Activated T-cell treated with anti-CD3 and anti-CD28 coated beads for 24 hours (primary cell): ENCODE measurements at places on chromosomes 4 and X.

- no peak for DNase-seq
These were observed 303.5 kb upstream of the SPOCK3 start for GRCh38 chr4:167537761-167538160.

DNA sequence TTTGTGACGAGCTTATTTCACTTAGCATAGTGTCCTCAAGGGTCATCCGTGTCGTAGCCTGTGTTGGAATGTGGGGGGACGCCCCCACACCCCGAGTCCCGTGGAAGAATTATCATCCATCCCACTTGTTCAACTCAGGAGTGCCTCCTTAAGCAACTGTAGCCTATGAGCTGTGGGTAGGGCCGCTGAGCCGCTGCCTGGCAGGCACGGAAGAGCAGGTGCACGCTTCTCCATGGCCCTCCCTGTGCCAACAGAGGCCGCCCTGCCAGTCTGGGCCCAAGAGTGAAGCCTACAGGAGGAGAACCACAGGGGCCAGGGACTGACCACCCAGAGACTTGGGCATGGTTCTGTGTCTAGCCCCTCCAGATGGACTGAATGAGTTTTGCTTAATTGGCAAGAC is 2.3 kb upstream of the RGS12 start:
- no peak for DNase-seq

- DNase-seq, result no peak
These were observed 125.7 kb upstream of the CBR4 start for GRCh38 chr4:169135776-169136175.

- DNase-seq, result no peak
These were observed 92.5 kb downstream of the ANK2 start for GRCh38 chr4:113141901-113142346.

DNA sequence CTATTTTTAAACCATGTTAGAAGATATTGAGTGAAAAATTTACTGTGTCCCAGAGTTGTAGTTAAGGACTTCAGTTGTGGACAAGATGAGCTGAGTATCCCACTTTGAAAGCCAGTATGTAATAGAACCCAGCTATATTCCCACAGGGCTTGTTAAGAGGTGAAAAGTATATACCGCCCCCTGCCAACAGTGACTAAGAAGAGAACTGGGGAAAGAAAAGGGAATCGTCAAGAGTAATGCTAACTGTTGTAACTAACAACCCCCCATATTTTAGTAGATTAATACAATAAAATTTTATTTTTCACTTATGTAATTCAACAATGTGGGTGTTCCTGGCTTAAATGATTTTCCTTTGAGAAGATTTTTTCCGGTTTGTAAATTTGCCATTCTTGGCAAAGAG is 250.4 kb upstream of the GIMD1 start:
- no peak for DNase-seq

DNA sequence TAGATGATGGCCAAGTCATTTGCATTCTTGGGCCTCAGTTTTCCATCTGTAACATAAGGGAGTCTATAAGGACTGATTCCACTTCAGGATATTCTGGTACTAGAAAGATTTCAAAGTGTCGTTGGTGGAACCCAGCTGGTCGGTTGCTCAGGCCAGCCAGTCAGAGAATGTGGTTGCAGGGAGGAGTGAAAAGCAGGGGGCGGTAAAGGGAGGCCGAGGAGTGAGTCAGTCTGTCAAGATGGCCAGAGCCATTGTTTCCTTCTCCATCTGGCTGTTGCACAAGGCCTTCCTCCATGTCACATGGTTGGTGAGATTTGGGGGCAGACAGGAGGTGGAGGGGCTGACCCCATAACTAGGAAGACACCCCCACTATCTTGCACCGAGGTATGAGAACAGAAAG is 38.2 kb downstream of the STARD8 start:
- no peak for DNase-seq

DNA sequence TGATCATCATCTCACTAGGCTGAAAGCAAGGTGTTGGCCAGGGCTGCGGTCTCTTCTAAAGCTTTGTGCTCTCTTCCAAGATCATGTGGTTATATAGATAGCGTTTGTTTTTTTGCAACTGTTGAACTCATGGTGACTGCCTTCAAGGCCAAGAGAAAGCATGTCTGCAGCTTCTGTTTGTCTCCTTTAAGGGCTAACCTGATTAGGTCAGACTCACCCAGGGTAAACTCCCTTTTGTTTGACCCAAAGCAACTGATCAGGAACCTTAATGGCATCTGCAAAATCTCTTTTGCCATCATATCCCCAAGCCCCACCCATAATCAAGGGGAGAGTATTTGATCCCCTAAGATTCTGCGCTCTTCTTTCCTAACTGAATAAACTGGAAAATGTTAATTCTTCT is 72.2 kb upstream of the ALG13 start:
- DNase-seq, result no peak

- DNase-seq, result no peak
These were observed 43.4 kb downstream of the NUDT6 start for GRCh38 chr4:122879001-122879400.

DNA sequence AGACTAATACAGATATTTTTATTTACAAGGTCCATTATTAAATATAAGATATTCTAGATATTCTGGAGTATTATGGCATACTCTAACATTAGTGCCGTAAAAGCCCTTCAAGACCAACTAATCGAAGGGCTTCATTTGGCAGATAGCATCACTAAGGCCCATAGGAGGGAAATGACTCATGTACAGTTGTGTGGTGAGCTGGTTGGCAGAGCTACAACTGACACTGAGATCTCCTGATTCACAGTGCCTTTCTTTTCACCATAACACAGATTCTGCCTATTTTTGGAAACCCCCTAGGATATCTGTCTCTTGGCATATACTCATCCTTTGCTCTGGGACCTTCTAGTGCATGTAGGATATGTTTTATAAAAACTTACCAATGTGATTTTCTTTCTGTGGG is 201.7 kb upstream of the AFF2 start:
- no peak for DNase-seq

- DNase-seq, result no peak
These were observed 178.7 kb upstream of the RBPJ start for GRCh38 chr4:26141911-26142638.

- DNase-seq, result no peak
These were observed 1662.8 kb upstream of the ADGRL3 start for GRCh38 chr4:59537246-59537886.

- no peak for DNase-seq
These were observed 8.1 kb downstream of the NEK1 start for GRCh38 chr4:169604131-169604900.

GRCh38 chr4:184200296-184200695 is 17.4 kb downstream of the ENPP6 start:
- no peak for DNase-seq

GRCh38 chrX:97401154-97401553 is 517.4 kb downstream of the RPA4 start:
- no peak for DNase-seq

DNA sequence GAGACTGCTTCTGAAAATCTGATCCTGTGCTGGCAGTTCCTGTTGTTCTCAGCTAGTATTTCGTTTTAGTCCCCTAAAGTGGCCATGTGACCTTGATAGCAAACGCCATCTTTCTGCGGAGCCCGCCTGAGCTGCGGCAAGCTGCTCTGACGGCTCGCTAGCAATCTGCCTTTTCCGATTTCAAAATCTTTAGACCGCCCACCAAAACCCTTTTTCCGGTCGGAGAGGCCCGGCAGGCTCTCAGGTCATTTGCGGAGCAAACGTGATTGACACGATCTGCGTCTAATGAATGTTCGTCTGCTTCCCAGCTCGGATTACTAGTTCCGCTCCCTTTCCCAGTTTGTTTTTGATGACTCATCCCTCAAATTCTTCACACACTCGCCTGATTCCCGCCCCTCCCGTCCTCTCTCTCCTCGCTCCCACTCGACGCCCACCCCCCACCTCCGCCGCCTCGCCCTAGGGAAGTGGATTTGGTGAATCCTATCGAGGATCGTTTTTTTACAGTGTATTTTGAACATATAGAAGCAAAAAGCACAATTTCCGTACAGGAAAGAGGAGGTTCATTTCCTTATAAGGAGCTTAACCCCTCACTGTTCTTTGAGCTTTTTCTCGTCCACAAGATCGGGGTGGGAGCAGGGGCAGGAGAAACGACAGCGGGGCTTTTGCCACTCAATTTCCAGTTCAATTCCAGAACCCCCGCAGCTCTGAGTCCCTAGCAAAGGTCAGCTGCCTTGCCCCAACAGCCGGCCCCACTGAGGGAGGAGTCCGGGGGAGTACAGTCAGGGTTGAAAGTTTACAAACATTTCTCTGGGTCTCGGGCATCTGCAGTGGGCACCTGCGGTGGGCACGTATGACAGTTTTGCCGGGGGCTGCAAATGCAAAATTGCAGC is 37.5 kb downstream of the NLGN3 start:
- DNase-seq, result peak; percentile 72

GRCh38 chr4:47668810-47669408 is 169.0 kb downstream of the CORIN start:
- no peak for DNase-seq

DNA sequence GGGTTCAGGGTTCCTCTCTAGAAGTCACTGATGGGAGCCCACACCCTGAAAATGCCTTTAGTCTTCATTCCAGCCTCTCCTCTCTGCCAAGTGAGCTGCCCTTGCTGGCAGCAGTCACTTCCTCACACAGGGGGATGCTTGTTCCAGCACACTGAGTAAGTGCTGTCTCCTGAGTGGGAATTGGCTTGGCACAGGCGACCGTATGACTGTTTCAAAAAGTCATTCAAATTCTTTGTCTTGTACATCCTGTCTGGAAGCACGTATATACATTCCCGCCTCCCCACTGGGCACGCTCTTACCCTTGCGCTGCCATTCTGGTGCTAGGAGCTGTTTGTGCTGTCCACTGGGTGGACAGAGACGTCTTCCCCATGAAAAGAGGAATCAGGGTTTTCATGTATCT is 40.2 kb upstream of the CD99 start:
- no peak for DNase-seq

DNA sequence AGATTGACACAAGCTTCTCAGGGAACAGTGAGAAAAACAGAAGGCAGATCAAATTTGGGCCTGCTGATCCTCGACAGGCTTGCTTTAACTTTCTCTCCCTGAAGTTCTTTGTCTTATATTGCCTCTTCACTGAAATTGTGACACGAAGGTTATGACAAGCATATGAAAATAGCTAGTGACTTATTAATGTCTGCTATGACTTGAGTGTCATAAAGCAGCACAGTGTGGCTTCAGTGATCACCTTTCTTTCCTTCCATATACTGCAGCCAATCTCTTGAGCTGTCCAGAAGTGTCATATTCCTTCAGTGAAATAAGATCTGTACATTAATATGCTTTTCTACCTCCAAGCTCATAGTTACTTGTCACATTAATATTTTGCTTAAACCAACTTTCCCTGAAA is 870.2 kb downstream of the C4orf33 start:
- no peak for DNase-seq

- no peak for DNase-seq
These were observed 207.8 kb downstream of the ADGRL3 start for GRCh38 chr4:61407642-61408618.

DNA sequence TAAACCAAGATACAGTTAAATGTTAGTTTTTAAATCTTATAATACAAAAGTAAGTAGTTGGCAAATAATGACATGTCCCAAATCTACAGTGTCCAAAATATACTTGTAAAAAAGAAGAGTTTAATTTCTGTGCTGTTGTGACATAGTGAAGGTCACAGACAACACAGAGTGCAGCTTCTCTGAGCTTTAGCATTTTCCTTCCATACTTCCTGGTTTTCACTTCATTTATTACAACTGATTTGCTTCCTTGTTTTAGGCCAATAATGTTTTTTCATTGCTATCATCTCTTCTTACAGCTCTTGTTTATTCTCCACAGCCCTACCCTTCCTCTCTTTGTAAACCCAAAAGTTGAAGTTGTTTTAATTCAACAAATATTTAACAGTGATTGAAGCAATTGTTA is 132.4 kb upstream of the TET2 start:
- DNase-seq, result no peak

DNA sequence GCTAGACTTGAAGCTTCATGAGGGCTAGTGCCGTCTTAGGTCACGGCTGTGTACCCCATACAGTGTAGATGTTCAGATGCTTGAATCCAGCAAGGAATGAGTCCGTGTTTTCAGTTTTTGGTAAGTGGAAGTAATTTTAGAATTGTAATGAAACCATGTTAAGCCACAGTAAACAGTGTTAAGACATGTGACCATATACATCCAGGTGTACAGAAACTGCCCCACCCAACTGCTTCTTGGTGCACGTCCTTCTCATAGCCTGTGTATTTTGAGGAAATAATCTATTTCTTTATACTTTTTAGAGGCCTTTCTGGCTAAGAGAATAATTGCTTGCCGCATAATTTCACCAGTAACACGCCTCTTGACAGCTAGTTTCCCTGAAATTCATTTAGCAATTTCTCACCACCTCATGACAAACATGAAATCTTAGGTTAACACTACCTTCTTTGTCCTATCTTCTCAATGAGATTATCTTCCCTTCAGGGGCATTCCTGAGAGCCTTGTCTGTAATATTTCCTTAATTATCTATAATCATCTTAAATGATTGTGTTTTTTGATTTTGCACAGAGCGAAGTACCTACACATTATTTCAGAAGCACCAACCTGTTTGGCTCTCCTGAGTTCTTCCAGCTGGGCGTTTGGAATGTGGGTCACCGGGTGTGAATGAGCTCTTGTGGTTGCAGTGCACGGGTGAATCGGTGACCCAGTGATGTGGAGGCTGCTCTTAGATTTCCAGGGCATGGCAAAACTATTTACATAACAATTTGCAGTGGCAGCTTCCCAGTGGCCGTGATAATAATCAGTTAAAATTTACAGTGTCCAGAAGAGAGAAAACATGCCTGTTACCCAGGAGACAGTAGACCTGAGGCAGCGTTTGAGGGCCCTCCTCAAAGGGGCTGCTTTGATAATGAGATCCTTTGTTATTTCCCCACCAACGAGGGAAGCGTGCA is 50.2 kb upstream of the TADA2B start:
- no peak for DNase-seq

- DNase-seq, result no peak
These were observed 1.3 kb downstream of the PCDH7 start for GRCh38 chr4:30721185-30722091.

GRCh38 chr4:158857951-158858350 is 89.1 kb downstream of the FNIP2 start:
- DNase-seq, result no peak

DNA sequence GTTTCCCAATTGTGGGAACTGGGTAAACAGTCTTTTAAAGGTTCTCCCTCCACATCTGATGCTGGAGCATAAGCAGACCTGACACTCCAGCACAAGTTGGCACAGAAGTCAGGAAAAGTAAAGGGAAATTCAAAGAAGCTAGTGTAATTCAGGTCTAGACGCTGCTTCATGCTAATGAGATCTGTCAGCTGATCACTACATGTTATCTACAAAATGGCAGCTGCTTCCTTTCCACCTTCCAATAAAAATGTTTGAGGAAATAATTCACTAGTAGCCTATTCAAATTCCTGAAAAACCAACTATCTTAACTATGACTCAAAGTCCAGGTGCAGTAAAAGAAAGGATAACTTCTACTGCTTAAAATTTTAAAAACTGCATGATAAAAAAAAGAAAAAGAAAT is 29.3 kb downstream of the DCAF8L2 start:
- no peak for DNase-seq

- DNase-seq, result no peak
These were observed 40.4 kb downstream of the BCOR start for GRCh38 chrX:40057405-40057804.
